Stimulated activated CD8-positive, alpha-beta memory T cell treated with anti-CD3 and anti-CD28 coated beads, Interleukin-7, amount 100 ng/mL, for 48 hours (primary cell): ENCODE measurements at places on chromosomes 4 and X.

DNA sequence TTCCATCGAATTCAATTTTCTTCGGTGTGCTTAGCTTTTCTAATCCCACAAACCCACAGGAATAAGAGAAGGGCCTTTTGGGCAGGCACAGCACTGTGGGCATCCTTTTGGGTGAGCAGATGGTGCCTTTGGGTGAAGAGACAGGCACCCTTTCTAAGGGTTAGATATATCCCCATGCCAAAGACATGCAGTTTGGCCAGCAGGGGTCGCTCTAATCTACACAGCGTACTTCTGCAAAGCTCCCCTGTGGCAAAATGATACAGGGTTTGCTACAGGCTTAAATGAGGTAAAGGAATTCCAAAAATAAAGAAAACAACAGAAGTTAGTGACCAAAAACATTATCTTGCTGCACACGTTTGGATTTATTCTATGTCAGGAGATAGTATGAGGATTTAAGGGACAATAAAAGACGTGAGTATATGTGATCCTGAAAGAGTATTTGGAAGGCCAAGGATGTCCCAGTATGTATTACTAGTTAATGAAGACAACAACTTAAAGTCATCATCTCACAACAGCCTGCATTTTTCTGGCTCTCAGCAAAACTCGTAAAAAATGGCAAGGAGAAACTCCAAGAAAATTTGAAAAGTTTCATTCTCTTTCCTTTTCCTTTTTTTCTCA, 49.5 kb downstream of the PHEX start:
- DNase-seq = no peak

GRCh38 chrX:119407681-119408080, 8.5 kb downstream of the SLC25A43 start:
- DNase-seq = no peak

- no peak for DNase-seq
Measured at GRCh38 chr4:153560908-153561307, 94.7 kb downstream of the TMEM131L start.

DNA sequence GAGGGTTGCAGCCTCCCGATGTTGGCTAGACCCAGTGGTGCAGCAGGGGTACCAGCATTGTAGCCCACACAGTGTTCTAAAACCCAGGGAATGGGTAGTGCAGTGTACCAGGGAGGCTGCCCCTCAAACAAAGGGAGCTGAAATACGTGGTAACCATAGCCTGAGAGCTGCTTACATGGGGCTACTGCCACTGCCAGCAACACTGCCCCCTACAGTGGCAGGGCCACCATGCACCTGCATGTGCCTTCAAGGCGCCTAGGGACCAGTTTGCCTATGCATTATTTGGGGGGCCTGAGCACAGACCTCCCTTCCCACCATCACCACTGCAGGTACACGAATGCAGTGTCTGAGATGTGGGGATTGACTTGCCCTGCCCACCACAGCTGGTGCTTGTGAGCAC, 21.0 kb upstream of the BMP15 start:
- no peak for DNase-seq

DNA sequence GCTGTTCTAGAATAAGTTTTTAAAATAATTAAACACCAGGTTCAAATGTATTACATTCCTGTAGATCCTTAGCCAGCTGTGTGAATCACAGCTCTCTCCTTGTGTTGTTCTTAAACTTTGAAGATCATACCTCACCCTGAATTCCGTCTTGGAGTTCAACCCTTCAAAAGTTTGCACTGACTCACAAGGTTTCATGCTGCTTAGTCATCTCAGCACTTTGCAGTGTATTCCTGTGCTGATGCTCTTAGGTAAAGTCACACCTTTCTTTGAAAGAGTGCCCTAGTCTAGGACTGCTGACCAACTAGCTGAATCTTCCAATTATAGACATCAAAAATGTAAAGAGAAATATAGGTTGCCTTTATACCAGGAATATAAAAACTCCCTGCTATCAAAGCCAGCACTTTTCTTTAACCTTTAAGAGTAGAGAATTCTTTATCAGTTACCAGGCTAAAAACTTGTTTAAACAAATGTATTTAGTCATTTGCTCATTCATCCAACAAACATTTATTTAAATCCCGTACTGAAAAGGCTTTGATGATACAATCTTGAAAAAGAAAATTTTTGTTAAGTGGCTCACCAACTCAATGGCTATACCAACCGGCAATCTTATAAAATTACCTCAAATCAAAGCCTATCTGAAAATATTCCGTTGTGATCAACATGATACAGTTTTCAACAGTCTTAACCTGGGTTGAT, 169.7 kb downstream of the RAP1GDS1 start:
- DNase-seq = no peak

DNA sequence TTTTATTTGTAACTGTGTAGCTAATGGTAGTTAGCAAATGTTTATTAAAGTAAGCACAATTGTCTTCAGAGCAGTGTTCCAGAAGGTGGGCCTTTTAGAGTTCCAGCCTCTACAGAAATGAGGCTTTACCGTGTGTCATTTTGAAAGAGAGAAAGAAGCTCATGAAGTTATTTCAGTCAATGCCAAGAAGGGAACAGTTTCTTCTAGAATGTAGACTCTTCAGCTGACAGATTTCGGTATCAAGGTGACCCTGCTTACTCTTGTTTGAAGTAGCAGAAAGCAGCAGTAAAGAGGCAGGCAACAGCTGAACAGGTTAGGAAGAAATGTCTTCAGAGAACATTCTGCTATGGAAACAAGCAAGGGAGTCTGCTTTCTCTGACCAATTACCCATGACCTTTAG, 93.6 kb downstream of the TASL start:
- no peak for DNase-seq

DNA sequence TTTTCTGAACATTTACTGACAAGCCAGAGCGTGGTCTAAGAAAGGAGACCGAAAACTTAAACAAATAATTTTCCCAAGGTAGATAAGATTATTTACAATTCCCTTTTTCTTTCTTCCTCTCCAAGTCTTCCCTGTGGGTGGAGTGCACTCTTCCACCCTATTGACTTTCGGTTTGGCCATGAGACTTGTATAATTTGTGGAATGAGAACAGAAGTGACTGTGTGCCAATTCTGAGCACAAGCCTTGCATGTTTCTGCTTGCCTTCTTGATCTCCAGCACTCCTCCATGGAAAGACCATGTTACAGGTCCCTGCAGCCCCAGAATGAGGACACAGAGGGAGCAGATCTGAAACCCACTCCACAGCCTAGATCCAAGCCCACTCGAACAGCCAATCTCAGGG, 150.0 kb upstream of the HPGD start:
- no peak for DNase-seq

- no peak for DNase-seq
Measured at GRCh38 chrX:125998432-125998831, 167.7 kb downstream of the DCAF12L2 start.

- peak; percentile 35 for DNase-seq
Measured at GRCh38 chrX:49840679-49841078, 11.6 kb downstream of the PAGE4 start.

DNA sequence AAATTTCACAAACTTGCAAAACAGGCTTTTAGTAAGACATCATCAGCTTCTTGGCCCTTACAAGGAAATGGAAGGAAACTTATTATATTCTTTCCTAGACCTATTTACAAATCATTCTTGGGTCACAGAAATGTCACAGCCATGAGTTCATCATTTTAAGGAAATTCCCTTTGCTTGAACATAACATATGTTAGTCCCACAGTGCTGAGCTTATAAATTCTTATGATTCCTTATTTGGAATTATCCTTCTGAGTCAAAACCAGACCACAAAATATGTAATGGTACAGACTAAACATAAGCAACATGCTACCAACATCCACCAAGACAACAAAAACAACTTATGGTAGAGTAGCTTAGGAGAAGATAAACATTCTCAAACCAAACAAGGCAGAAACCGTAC, 236.9 kb upstream of the CTSO start:
- no peak for DNase-seq

DNA sequence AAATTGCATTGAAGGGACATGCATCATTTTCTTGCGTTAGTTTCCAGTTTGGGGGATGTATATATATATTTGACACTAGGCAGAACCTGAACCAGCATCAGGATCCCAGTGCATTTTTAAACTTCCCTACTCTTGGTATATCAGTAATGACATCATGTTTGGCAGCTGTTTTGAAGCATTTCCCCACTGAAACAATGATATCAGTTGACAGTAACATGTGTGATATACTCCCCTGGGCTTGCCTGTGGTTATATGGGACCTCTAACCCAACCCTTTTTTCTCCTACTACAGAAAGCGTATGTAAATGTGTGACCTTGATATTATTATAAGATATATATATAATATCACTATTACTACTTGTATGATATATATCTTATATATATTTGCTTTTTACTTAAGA, 225.9 kb upstream of the CASK start:
- no peak for DNase-seq

DNA sequence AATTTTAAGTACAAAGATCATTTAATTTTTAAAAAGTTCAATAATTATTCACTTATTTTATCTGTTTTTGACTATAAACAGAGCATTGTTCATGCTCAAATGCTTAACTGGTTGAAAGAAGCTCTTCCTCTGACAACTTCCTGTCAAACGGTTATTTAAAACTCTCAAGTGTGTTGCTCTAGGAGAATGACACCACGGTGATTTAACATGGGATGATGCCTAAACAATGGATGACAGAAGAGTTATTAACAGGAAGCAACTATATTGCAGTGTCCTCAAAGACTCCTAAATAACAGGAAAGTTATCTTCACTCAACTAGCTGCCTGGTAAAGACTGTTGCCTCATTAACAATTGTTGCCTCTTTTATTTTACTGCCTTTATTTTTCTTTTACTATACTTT, 509.6 kb downstream of the PACRGL start:
- no peak for DNase-seq

- no peak for DNase-seq
Measured at GRCh38 chr4:86015412-86016350, 344.2 kb downstream of the MAPK10 start.

DNA sequence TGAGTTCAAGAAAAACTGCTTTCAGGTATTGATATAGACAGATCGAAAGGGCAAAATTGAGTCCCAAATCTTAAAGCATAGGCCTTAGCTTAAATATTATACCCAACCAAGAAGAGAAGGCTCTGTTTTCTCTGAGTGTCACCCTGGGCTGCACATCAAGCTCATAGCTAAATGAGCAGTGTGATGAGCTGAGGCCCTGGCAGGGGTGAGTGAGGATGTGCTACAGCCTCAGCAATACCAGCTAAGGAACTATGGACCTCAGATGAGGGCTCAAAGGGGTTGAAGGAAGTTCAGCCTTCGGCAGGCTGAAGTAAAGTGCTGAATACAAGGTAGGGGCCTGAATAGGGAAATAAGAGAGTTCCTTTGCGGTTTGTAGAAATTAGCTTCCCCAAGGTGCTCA, 79.3 kb downstream of the FAM114A1 start:
- no peak for DNase-seq

DNA sequence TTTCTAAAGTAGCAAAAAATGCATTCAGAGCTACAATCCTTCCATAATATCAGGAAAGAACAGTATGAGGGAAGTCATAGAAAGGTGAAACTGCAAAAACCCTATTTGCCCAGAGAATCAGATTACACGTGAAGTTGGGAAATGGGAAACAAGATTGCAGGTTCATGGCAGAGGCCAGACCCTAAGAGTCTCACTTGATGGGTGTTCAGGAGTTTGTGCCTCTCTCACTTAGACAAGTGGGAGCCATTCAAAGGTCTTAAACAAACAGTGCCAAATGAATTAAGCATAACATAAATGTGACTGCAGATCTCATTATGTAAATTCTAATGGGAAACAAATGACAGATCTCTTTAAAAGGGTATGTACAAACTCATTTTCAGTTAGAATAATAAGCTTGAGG, 91.6 kb downstream of the ARAP2 start:
- DNase-seq = no peak

DNA sequence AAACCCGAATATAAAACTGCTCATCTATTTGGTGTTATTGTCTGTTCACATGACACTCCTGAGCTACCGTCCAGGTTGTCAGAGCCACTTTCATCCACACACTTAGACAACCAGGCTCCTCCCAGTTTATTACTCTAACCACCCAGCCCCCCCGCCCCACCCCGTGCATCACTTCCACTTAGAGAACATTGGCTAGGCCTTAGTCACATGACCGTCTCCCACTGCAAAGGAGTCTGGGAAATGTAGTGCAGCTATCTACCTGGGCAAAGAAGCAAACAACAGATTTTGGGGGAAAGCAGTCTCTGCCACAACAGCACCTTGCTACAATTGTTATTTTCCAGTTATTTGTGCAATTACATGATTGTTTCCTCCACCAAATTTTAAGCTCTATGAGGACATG, 57.6 kb upstream of the RBPJ start:
- DNase-seq = no peak

GRCh38 chr4:163878336-163879121, 384.0 kb downstream of the TMA16 start:
- DNase-seq = no peak

DNA sequence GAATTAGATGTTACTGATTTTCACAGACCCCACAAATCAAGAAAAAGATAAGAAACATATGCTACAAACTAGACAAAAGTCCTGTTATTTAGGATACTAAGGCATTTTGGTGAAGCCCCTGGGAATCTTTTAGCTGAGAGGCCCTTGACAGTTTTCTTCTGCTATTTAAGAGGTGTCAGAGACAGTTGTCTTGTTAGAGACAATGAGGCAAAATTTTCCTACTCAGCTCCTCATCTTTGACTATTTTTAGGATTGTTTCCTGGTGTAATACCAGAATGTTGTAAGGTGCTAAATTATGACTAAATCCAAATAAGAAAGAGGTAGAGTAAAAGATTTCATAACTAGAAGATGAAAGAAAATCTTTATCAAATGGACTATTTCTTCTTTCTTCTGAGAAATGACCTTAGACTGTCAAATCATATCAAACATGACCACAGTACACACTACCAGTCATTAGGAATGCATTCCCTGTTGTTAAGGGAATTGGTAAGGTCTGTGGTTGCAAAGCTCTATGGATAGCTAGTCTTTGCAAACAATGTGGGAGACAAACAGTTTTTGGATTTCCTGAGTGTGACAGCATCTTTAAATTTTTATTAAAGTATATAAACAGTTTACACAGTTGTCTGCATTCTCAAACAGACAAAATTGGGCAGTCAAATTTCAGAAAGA, 926.1 kb downstream of the ADGRL3 start:
- no peak for DNase-seq

- no peak for DNase-seq
Measured at GRCh38 chr4:64407000-64407399, 2.2 kb downstream of the TECRL start.

- DNase-seq = no peak
Measured at GRCh38 chr4:149353241-149353640, 462.4 kb downstream of the IQCM start.

GRCh38 chr4:100421361-100421978, 96.4 kb downstream of the EMCN start:
- DNase-seq = no peak

- no peak for DNase-seq
Measured at GRCh38 chr4:182339221-182339641, 96.0 kb downstream of the TENM3 start.

- DNase-seq = no peak
Measured at GRCh38 chr4:93960916-93961315, 132.4 kb downstream of the ATOH1 start.
